Activated naive CD4-positive, alpha-beta T cell treated with anti-CD3 and anti-CD28 coated beads for 36 hours (primary cell): ENCODE measurements at places on chromosomes 12 and 14.

DNA sequence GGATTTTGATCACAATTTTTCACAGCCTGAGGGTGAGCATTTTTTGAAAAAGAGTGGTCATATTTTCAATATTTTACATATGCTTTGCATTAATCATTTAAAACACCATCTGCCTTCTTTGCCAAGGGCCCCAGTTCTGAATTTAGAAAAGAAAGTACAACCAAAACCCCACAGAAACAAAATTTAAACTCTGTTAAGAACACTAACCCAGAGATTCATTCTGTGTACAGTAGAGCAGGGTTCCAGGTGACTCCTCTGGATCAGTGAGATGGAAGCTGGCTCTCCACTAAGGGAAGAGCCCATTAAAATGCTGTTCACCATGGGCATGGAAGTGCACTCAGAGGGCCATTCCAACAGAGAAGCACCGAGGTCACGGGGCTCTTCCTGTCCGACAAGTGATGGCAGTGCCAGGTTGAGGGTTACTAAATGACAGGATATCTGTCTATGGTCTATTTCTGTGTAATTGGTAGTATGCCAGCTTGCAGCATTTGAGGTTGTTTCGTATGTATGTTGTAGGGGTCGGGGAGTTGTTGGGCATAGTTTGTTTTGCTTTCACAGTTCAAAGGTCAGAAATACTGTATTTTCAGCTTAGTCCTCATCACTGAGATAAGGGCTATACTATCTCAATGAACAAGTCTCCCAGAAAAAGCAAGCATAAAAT, 95.9 kb downstream of the SLC35F4 start:
- no peak for DNase-seq

- DNase-seq: no peak
These were observed 109.3 kb downstream of the C12orf42 start for GRCh38 chr12:103386451-103386850.

DNA sequence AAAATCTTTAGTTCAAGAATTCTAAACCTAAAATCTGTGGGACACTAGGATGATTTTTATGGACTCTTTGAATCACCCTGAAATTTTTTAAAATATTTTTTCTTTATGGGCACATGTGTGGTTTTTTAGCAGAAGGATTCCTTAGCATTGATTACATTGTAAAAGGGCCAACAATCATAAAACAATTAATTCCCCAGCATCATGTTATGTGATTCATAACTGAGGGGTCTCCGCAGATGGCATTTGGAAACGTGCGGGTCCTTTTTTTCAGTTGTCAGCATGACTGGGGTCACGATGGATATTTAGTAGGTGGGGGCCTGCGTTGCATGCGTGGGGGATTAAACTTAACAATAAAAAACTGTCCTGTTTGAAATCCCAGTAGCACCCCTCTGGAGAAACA, 52.5 kb downstream of the NTF3 start:
- no peak for DNase-seq

DNA sequence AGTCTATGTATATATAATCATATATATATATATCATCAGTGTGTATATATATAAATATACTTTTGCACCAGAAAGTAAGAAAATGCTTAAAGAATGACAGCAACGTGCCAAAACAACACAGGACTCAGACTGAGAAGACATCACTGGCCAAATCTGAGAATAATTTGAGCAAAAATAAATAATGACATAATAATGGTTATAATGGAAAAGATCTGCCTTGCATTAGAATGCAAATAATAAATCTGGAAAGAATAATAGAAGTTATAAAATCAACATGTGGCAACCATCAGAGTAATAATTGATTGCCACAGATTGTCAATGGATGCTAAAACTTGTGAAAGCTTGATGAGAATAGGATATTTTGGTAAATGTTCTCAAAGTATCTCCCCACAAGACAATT, 61.5 kb upstream of the PLEKHG7 start:
- no peak for DNase-seq
